DMS 273 treated with DMSO at 0.1 percent for 48 hours (cell line): ENCODE measurements at places on chromosomes 2 and 18.

- DNase-seq: no peak
Observed at GRCh38 chr2:56741601-56742102, 557.9 kb downstream of the CCDC85A start.

GRCh38 chr18:42126586-42126985, 171.6 kb downstream of the PIK3C3 start:
- DNase-seq: no peak

- no peak for DNase-seq
Observed at GRCh38 chr18:10320791-10321190, 133.6 kb upstream of the APCDD1 start.

DNA sequence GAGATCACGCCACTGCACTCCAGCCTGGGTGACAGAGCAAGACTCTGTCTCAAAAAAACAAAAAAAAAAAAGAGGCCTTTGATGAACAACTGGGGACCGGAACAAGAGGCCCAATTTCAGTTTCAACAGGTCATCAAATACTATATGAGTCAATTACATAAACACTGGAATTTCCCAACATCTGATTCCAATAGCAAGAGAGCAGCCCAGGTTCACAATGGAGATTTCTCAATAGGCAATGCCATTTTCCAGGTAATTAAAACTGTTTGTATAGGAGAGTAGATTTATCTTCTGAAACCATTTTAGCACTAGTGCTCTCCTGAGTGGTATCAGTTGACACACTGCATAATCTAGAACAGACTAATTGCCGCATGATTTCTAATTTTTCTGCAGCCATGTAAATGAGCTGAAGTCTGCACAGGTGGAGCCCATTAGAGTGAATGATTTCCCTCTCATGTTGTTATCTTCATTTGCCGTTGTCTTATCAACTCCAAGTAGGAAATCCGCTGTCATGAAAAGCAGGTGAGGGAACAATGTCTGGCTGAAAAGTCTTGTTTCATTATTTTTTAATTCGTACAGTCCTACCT, 264.1 kb upstream of the MEIS1 start:
- no peak for DNase-seq

- no peak for DNase-seq
Observed at GRCh38 chr2:186457908-186458307, 28.2 kb upstream of the ZC3H15 start.

DNA sequence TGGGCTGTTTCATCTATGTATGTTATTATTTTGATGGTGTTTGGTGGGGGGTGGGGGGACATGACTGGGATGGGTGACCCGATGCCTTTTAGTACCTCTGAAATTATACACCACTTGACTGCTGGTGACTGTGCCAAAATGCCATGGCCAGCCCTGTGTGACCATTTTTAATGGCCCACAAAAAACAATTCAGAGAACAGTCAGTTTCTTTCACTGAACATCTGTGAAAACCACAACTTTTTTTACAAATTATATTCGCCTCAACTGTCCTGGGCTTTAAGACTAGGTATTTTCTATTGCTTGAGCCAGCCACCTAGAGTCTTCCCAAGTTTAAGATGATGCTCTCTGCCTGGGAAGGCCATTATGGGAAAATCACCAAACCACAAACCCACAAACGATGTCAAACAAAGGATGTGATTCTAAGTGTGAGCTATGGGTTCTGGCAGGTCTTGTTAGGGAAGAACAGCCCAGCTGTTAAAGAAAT, 33.9 kb downstream of the FN1 start:
- no peak for DNase-seq

- DNase-seq: no peak
Observed at GRCh38 chr18:59961070-59961469, 61.3 kb downstream of the PMAIP1 start.

DNA sequence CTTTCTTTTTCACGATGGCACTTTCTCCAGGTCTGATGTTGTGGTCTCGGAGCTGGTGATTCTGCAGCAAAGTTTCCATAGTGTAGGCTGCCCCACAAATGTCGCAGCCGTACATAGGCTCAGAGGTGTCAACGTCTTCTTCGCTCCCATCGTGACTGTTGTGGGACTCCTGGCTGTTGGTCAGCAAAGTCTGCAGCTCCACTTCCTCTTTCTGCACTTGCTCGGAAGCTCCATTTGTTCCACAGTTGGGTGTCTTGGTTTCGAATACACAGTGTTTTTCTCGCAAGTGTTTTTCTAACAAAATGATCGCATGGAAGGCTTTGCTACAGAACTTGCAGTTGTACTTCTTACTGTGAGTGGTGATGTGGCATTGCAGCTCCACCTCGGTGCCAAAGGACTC, 126.8 kb downstream of the ZNF521 start:
- DNase-seq: no peak

DNA sequence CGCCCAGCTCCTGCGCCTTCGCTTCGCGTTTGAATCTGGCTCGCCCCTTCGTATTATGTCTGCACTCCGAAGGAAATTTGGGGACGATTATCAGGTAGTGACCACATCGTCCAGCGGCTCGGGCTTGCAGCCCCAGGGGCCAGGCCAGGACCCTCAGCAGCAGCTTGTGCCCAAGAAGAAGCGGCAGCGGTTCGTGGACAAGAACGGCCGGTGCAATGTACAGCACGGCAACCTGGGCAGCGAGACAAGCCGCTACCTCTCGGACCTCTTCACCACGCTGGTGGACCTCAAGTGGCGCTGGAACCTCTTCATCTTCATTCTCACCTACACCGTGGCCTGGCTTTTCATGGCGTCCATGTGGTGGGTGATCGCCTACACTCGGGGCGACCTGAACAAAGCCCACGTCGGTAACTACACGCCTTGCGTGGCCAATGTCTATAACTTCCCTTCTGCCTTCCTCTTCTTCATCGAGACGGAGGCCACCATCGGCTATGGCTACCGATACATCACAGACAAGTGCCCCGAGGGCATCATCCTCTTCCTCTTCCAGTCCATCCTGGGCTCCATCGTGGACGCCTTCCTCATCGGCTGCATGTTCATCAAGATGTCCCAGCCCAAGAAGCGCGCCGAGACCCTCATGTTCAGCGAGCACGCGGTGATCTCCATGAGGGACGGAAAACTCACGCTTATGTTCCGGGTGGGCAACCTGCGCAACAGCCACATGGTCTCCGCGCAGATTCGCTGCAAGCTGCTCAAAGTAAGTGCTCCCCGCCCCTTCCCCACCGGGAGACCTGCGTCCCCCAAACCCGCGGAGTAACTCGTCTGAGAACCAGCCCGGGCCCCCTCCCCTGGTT, 453 bp downstream of the KCNJ3 start:
- no peak for DNase-seq
